ENCODE measurements at places on chromosomes 16 and 17.

- no peak for DNase-seq
These were observed 18.0 kb upstream of the HSBP1 start for GRCh38 chr16:83789642-83790401.

GRCh38 chr16:51815523-51815922, 664.5 kb upstream of the SALL1 start:
- DNase-seq, result no peak

GRCh38 chr17:1379208-1379929, 20.7 kb downstream of the YWHAE start:
- DNase-seq, result no peak

- DNase-seq, result no peak
These were observed 83.2 kb downstream of the CNTNAP4 start for GRCh38 chr16:76360404-76360803.

DNA sequence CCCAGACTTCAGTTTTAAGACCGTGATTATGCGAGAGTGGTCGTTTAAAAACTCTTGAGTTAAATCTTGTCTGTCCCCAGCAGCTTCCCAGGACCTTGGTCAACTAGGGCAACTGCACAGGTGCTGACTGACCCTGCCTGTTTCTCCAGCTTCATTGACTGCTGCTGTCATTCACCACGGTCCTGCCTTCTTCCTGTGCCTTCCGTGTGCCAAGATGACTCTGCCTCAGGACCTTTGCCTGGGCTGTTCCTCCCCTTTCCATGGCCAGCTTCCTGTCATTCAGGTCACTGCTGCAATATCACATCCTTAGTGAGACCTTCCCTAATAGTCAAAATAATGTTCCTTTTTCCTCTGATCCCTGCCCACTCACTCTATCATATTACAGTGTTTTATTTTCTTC, 3.9 kb downstream of the KIAA0513 start:
- no peak for DNase-seq

Measured in GF-D8 (cell line).